Activated CD8-positive, alpha-beta memory T cell treated with anti-CD3 and anti-CD28 coated beads for 48 hours (primary cell): ENCODE measurements at places on chromosomes 2 and 18.

DNA sequence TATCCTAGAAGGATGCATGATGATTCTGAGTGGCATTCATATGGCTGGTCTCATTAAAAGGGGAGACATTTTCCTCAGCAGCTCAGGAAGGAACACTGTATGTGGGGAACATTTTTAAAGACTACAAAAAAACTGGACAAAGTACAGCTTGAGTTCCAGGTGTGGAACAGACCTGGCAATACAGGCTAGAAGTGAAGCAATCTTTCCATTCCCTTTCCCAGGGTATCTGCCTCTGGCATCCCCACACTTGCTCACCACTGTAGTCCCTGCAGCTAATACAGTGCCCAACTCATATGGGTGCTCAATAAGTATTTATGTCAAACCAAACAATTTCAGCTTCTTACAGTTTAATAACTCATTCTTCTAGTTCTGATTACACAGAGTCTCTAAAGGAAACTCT lies 8.1 kb downstream of the RNF103 start:
- no peak for DNase-seq

GRCh38 chr2:157751462-157752058 lies 122.9 kb upstream of the ACVR1C start:
- DNase-seq, result no peak

DNA sequence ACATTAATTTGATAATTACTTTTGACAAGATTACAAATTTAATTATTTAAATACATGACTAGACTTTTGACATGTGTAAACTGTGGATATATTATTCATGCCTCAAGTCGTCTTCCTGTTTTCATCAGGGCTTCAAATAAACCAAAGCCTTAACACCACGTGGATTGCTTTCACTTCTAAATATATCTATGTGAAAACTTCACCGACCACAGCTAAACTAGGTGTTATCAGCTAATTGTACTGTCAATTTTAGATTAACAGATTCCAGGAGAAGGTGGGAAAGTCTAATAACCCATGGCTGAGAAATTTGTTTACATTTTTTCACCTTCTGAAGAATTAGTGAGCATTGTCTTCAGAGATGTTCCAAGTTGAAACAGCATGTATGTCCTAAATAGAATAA lies 494.7 kb upstream of the FAM98A start:
- DNase-seq, result no peak

DNA sequence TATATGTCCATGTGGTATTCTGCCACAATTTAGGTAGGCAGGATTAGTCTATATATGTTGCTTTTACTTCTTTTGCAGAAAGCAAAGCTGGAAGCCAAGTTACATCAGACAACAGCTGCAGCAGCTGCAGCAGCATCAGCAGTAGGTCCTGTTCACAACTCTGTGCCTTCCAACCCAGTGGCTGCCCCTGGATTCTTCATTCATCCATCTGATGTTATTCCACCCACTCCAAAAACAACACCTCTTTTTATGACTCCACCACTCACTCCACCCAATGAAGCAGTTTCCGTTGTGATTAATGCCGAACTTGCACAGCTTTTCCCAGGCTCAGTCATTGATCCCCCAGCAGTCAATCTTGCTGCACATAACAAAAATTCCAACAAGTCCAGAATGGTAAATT lies 107.6 kb downstream of the BIRC6 start:
- DNase-seq, result no peak

- DNase-seq, result no peak
These were observed 78.1 kb downstream of the SCG2 start for GRCh38 chr2:223524066-223524465.

- DNase-seq, result no peak
These were observed 38.3 kb upstream of the EPB41L3 start for GRCh38 chr18:5582076-5582475.

DNA sequence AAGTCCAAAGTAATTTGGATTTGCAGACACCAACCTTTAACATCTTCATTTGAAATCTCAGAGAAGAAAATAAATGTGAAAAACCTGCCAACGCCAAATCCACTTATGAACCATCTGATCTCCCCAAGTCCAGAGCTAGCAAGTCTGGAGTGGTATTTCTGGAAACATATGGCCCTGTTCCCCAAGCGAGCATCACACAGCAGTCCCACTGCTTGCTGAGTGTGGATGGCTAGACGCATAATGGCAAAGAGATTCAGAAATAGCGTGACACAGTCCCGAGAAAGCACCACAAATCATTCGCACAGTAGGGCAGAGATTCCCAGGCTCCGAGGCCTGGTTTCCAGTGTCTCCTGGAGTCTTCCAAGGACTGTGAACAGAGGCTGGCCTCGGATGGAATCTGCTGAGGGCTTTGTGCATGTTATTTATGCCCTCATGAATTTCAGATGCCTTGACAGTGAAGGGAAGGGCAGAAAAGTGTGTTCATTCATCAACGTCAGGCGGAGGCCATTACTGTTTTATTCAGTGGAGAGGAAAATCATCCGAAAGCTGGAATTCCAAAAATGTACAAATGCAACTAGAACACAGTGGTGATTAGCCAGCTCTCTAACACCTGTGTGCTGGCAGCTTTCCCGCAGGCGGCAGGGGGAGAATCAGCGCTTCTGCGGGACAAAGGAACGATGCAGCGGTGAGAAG lies 417.0 kb downstream of the EIPR1 start:
- DNase-seq, result no peak
